NCI-H446 treated with DMSO at 0.1 percent for 48 hours (cell line): ENCODE measurements at places on chromosomes 7 and 10.

GRCh38 chr10:79445977-79446757 is 743 bp upstream of the ZCCHC24 start:
- no peak for DNase-seq

DNA sequence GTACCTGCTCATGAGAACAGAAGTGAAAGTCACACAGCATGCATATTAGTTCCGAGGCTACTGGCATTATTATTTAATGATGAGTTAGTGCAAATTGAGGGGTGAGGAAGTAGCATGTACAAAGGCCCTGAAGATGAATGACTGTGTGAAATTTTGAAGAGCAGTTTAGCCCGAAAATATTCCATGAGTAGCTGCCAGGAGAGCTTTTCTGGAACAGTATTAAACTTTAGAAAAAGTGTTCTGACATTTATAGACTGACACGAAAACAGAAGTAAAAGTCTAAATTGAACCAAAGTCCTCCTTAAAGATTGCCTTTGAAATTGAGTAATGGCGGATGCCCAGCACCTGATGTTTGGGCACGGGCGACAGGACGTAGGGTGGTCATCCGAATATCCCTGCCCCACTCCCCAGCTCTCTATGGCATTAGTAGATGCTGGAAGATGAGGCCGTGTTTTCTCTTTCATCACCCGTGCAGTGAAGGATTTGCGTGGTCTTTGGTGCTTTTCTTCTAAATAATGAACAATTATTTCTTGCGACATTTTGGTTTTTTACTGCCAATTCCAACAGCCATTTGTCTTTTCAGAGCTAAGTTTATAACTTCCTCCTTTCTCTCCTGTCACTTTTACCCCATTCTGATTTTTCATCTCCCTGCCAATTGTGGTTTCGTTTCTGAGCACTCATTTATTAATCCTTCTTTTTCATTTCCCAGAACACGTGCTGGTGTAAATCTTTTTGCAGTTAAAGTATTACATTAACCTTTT is 192.6 kb downstream of the MGMT start:
- no peak for DNase-seq

- DNase-seq, result no peak
These were observed 23.5 kb downstream of the NPFFR1 start for GRCh38 chr10:70260259-70260658.

DNA sequence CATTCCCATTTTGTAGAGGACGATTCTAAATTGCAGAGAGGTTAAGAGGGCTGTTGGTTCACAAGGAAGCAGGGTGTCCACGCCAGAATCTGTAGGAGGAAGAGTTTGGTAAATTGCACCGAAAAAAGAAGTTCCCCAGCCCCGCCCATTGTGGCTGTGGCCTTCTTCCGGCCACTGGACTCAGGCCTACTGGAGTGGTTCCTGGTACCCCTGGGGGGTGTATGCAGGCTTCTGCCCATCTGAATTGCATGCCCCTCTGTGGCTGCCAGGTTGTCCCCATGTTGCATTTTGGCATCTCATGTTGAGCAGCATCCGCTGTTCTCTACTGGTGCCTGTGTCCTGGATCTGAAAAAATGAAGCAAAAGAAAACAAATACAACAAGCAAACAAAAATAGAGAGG is 234.2 kb downstream of the WDR11 start:
- peak; percentile 39 for DNase-seq

- DNase-seq, result no peak
These were observed 389.6 kb upstream of the PODXL start for GRCh38 chr7:131945957-131946544.

DNA sequence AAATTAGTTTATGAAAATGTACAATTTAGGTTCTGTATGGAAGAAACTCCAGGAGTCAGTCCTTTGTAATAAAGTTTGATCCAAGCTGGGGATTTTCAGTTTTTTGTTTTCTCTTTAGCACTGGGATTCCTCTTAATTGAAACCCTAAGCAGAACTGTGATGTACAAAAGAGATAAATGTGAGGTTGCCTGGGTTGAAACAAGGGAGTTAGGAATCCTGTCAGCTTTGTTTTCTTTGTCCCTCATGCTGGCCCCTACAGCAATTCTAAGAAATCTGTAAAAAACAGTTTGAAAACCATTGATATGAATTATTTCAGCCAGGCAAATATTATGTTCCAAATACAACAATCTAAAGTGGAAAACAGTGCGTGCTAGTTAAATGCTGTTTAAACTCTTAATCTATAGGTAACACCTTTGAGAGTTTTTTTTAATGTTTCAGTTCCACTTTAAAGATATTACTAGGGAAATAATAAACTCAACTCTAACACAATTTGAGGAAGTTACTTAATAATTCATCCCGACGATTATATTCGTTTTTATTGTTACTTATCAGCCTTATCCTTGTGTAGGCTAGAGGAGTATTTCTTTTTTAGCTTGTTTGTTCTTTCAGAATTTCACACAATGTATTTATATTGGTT is 65.3 kb downstream of the SGCE start:
- DNase-seq, result no peak

- no peak for DNase-seq
These were observed 10.5 kb upstream of the TTYH3 start for GRCh38 chr7:2621061-2621828.

DNA sequence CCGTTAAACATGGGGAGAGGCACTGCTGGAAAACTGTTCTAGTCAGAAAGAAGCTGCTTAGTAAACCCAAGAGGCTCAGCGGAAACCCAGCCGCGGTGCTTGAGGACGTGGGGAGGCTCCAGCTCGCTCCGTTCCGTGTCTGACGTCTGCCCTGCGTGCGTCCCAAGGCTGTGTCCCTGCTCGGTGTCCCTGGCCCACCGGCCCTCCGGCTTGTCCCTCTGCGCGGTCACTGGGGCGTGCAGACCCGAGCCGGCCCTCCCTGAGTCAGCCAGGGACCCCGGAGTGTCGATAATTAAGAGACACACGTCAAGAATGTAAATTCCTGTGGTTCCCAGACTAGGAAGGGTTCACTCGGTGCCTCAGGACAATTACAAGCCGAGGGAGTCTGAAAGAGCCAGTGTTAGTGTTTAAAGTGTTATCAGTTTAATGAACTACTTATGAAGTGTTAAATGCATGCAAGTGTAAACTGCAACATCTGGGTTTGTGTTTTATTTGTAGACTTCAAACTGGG is 98.9 kb downstream of the WDR11 start:
- no peak for DNase-seq

- no peak for DNase-seq
These were observed 375.8 kb upstream of the PODXL start for GRCh38 chr7:131932271-131932670.

DNA sequence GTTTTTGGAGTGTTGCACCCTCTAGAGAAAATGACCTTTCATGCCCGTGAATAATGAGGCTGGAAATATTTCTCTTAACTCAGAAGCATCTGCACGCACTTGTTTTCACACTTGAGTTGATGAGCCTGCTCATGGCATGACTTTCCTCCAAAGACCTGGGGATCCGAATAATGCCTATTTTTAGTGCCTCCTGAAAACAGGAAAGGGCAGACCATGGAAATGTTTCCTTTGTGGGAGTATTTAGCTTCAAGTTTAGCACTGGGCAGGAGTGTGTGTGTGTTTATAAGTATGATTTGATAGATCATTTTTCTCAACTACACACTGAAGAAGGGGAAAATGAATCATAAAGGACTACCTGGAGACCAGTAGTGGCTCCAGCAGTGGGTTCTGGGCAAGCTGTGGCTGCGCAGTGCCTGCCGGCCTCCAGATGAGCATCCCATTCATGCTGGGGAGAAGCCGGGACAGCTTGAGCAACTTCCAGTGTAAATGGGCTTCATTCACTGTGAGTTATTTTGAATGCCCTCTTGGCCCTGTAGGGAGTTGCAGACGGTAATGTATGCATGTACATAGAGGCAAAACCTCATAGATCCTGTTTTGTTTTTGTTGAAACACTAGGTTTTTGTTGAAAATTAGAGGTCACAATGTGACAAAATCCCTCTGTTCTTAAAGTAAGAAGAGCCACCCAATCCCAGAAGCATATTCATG is 117.8 kb upstream of the INSYN2A start:
- no peak for DNase-seq

DNA sequence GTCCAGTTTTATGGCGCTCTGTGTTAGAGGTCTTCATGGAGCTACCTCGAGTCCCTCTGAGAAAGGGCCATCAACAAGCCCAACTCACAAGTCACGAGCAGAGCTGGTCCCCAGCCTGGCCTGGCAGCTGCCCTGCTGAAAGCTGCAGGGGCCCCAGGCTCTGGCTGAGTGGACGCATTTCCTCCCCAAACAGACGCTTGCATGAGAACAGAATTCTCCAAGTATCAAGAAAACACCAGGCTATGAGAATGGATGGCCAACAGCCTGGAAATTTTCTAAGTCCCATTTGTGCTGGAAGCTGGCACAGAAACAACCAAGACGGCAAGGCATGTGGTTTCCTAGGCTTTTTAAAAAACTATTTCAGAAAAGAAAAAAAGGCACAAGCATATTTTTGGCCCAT is 114.8 kb downstream of the FAM53B start:
- DNase-seq, result no peak

- no peak for DNase-seq
These were observed 120.1 kb downstream of the WDFY4 start for GRCh38 chr10:48804740-48805182.
